T-helper 1 cell treated with Interleukin-12 subunit alpha and Interleukin-12 subunit beta and Interleukin-4 antibody, amounts not matched to agents 30 ng/mL and 1 ng/mL, for 36 hours (primary cell): ENCODE measurements at places on chromosomes 5 and 9. TPM values are rescaled to one million over a fixed set of nuclear protein-coding genes. Genes with fewer than 3 reads are reported as not detected.

The HSPB3 gene
- not detected in 2 replicates for total RNA-seq

The GADD45G gene
- 33.7 and 34.2 TPM in 2 replicates for total RNA-seq

The VDAC1 gene
- total RNA-seq = 237 and 243 TPM in 2 replicates

The FGF1 gene
- not detected in 2 replicates for total RNA-seq

The ZFYVE16 gene
- total RNA-seq = 11.6 and 11.9 TPM in 2 replicates

The FGF18 gene
- 0.12 TPM in 1 of 2 replicates, not detected in the other for total RNA-seq

The LCN1 gene
- not detected in 2 replicates for total RNA-seq

The PRSS3 gene
- total RNA-seq = not detected in 2 replicates

The GABRA1 gene
- not detected in 2 replicates for total RNA-seq

The RAPGEF6 gene
- 46.1 and 51.5 TPM in 2 replicates for total RNA-seq
